ENCODE measurements at places on chromosomes 12 and 14. TPM values are rescaled to one million over a fixed set of nuclear protein-coding genes. Genes with fewer than 3 reads are reported as not detected.

PGAM5 gene
- polyA plus RNA-seq, result 18.8 TPM

NDUFB1 gene
- 124 TPM for polyA plus RNA-seq

ZDHHC22 gene
- polyA plus RNA-seq, result 0.26 TPM

RTL1 gene
- polyA plus RNA-seq, result 50.8 TPM

CKB gene
- 156 TPM for polyA plus RNA-seq

ADCY6 gene
- polyA plus RNA-seq, result 37.3 TPM

KLHL28 gene
- polyA plus RNA-seq, result 15.8 TPM

DNA sequence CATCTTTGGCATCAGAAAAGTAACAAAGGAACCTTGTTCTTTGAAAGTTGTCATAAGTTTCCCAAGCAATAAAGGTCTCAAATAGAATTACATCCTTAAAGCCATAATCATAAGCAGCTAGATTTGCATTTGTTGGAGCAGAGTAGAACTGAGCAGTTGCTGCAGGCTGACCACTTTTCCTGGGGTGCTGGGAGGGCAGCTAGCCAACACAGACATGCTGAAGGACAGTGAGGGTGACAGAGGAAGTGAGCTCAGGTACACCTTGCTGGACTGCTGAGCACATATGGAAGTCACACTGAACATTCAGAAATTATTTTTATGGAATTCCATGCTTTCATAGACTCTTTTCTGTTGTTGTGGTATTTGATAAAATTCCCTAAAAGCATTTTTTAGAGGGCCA lies 66.2 kb downstream of the MARK3 start:
- no peak for DNase-seq

DNA sequence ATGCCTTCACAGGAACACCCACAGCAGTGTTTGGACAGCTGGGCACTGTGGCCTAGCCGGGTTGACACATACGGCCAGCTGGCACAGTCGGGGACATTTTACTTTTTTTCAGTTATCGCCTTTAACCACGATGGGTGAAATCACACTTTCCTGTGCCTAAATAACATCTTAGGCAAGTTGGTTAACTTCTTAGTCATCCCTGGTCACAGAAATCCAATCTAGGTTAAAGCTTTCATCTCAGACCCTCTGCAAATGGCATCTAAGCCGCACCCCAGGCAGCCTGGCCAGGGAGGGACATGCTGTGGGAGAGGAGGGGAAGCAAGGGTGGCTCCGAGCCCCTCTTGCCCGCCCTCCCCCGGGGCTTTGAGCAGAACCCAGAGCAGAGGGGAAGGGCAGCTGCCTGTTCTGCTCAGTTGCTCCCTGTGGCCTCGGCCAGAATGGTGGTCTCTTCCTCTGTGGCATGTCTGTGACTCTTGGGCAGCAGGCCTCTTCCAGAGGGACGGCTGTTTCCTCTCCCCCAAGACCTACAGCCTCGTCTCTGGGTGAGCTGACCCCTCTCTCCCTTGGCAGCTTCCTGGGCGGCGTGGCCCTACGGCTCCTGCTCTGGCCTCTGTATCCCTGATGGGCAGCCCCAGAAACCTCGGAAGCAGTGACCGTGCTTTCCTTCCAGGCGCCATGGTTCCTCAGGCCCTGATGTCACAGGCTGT lies 85.4 kb upstream of the DYNC1H1 start:
- DNase-seq, result no peak

GRCh38 chr14:50061664-50062437 lies 54.5 kb downstream of the VCPKMT start:
- DNase-seq, result no peak

- DNase-seq, result no peak
These were observed 150.1 kb downstream of the SUDS3 start for GRCh38 chr12:118526255-118527095.

DNA sequence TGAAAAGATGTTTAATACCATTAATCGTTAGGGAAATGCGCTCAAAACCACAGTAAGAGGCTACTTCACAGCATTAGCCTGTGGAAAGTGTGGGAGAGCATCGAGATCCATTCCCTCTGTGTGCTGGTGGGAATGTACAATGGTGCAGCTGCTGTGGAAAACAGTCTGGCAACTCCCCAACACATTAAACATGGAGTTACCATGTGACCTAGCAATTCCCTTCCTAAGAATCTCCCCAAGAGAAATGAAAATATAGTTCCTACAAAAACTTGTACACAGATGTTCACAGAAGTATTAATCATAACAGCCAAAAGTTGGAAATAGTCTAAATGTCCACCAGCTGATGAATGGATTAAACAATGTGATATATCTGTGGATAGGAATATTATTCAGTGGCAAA lies 23.8 kb downstream of the MLXIP start:
- DNase-seq, result peak; percentile 85

DNA sequence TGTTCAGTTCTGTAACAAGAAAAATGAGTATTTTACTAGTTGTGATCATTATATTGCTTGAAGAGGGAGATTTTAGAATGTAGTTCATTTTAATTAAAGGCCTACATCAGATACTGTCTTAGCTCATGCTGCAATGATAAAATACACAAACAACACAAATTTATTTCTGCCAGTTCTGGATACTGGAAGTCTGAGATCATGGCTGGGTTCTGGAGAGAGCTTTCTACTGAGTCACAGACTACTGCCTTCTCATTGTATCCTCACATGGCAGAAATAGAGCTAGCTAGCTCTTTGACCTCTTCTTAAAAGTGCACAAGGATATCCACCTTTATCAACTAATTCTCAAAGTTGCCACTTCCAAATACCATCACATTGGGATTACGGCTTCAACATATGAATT lies 53.8 kb downstream of the MIS18BP1 start:
- no peak for DNase-seq

DNA sequence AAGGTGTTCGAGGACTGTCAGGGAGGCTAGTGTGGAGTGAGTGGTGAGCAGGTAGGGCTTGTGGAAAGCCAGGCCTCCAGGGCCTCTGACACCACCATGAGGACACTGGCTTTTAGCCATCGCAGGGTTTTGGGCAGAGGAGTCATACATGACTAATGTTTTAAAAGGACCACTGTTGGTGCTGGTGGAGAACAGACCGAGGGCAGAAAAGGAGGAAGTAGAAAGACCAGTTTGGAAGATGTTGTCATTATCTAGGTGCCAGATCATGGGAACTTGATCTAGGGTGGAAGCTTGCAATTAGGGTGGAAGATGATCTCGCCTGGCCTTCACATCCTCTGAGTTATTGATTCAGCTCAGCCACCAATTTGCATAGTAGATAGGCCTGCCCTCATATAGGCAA lies 144.2 kb downstream of the C12orf75 start:
- no peak for DNase-seq

GRCh38 chr14:59150990-59151389 lies 37.5 kb upstream of the DAAM1 start:
- DNase-seq, result no peak

DNA sequence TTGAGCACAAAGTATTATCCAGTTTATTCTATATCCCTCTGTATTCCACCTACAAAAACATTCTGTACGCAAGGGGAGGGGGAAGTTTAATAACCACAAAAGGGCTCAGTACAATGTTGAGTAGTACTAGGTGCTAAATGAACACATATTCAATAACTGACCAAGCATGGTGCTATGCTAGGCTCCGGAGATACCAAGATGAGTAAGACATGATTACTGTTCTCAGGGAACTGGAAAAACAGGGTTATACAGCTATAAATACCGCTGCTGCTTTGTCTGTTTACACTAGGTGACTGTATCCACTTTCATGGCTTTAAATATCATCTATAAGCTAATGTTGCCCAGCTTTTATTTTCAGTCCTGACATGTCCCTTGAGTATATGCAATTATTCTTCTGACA lies 135.8 kb downstream of the INSM2 start:
- no peak for DNase-seq

DNA sequence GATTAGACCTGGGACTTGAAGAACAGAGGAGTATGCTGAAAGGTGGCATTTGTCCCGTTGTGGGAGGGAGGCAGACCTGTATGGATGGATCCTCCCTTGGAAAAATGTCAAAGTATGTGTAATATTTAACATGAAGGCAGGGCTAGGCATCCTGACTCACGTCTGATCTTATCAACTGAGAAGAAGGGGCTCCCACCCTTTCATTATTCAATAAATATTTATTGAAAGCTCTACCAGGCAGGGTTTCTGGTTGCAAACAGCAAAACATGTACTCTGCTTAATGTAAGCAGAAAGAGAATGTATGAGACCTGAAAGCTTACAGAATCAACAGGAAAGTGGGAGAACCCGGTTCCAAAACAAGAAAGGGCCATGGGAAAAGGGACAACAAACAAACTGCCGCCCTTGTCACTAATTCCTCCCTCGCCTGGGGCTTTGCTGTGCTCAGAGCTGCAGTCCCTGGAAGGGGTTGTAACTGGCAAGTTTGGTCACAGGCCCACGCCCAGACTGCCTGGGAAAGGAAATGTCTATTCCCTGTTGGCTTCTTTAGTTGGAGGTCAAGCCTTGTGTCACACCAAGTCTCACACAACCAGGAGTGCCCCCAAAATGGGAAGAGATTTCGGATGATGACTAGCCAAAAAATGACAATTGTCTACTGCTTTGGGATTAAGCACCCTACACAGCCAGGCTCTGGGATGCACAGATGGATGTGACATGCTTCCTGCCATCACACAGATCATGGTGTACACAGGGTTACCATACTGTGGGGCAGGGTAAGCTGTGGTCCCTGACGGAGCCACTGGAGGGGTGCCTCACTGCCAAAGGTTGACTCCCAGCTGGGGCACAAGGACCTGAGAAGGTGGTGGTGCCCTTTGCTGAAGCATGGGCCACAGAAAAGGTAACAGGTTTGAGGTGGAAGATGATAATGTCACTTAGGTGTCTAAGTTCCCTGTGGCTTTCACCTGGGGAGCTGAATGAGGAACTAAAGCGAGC lies 36.8 kb downstream of the RAB35 start:
- DNase-seq, result no peak

DNA sequence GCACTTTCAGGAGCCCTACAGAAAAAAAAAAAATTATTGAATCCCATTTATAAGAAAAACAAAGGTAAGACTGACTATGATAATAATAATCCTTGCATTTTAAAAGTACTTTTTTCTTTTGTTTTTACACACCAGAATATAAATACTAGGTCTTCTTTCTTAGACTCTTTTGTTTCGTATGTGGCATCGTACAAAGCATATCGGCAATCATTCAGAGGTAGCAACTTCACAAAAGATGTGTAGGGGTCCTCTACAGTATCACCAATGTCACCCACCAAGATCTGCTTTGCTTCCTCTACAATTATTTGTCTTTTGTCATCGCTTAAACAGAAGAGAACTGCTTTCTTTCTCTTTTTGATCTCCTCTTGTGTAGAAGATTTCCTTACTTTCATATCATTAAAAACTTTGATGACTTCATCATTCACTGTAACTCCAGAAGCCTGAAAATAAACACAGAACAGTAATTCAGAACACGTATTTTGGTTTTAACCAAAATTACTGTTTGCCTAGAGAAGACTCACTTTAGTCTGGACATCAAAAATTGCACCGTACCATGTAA lies 1.2 kb downstream of the CFL2 start:
- DNase-seq, result no peak

GRCh38 chr12:111312708-111313107 lies 56.2 kb downstream of the PHETA1 start:
- DNase-seq, result no peak

DNA sequence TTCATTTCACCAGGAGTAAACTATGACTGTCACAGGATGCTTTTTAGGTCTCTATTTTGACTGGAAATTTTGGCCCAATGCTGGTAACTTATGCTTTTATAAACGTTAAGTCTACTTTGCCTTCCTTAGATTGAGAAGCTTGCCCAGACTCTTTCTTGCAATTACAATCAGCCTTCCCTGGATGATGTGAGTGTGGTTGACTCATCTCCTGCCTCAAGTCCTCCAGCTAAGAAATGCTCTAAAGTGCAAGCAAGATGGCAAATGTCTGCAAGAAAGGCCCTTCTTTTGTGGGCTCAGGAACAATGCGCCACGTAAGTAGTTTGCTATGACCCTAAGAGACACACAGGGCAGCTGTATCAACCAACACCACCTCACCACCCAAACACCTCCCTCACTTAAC lies 96.9 kb downstream of the SYNE2 start:
- DNase-seq, result no peak

GRCh38 chr12:75345531-75345930 lies 11.1 kb downstream of the GLIPR1L1 start:
- DNase-seq, result no peak

DNA sequence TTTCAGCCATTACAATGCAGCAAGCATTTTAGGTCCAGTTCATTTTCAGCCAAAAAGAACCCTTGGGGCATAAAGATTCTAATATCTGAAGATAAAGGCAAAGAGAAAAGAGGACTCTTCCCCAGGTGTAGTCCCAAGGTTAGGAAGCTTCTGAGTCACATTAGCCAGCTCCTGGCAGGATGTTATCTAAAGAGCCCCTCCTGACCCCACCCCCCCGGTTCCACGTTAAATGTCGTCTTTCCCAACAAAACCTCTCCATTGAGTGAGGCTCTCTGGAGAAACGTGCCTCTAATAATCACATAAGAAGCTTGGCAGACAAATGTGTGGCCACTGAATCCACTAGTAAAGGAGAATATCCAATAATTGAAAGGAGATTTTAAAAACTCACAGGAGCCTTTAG lies 267.7 kb downstream of the GALC start:
- no peak for DNase-seq

DNA sequence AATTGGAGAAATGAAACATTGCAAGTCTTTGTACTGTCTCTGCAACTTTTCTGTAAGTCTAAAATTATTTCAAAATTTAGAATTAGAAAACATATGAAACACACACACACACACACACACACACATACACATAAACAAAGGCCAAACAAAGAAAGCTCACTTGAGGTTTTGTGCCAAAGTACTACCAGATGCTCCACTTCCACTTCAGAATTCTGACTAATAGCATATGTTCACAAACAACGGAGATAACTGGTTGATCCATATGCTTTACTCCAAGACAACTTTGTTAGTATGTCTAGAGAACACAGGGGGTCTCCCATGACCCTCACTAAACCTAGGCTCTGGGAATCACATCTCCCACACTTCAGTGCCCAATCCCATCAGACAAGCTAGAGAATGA lies 133.8 kb upstream of the CLEC14A start:
- DNase-seq, result peak; percentile 64

DNA sequence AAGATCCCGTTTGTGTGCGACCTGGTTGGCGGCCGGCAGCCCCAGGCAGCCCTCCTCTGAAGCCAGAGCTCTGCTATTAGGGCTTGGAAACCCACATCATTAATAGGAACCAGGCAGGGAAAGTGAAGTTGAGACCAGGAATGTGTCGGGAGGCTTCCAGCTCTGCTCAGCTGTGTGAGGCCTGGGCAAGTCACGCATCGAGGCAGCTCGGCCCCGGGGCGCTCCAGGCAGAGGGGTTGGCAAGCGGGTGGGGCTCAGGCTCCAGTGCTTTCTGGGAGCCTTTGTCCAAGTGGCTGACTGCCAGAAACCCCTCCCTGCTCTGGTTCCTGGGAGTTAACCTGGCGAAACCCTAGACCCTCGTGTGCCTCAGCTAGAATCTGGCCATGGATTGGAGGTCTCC lies 1151.7 kb downstream of the VRK1 start:
- no peak for DNase-seq

GRCh38 chr12:88951177-88951576 lies 370.9 kb upstream of the KITLG start:
- no peak for DNase-seq
